Jurkat, Clone E6-1 (cell line): ENCODE measurements at places on chromosomes 3 and 15.
A peak's percentile ranks its signal among the peaks of the same experiment; 100 is the strongest.

DNA sequence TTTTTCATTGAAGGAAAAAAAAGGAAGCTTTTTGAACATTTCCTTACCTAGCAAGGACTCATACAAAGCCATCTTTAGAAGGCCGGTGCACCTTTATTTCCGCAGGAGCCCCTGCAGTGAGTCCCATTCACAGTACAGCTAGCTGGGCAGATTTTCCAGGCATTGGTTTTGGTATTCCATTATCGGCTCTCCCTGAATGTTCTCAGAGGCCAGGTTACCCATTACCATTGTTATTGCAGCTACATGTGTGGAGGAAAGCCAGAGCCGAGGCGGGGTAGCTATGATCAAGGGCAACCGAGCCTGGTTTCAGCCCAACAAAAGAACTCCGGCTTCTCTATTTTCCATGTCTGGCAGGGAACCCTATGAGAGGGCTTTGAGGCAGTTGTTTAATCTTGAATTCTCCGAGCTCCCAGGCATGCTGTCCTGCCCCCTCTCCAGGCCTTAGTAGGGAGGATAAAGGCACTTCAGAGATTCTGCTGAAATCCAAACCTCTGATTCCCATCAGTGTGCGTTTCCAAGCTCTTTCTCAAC, 100.3 kb downstream of the LRRK1 start:
- DNase-seq, result no peak

DNA sequence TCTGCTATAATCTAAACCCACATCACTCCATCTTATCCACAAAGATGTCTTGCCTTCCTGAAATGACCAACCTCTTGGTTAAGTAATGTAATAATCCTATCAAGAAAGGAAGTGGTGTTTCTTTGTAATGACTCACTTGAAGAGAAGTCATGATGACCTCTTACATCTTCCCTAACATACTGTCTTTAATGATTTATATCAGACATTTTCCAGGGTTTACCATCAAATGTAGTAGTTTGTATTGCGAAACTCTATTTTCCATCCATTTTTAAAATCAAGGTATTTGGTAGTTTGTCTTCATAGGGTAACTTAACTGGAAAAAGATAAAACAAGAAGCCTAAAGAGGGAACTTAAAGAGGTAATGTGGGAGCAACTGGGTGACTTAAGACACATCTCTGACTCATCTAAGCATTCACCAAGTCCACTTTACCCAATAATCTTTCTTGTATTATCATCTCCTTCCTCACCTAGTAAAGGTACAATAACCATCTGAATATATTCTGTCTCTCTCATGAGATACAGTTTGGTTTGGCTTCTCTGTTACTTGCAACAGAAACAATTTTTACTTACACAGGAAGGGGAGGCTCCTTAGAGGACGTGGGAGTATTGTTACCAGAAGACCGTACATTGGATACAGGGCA, 5.7 kb upstream of the MAPK6 start:
- DNase-seq, result no peak

GRCh38 chr3:183884097-183884426, 618 bp downstream of the PARL start:
- DNase-seq, result no peak

DNA sequence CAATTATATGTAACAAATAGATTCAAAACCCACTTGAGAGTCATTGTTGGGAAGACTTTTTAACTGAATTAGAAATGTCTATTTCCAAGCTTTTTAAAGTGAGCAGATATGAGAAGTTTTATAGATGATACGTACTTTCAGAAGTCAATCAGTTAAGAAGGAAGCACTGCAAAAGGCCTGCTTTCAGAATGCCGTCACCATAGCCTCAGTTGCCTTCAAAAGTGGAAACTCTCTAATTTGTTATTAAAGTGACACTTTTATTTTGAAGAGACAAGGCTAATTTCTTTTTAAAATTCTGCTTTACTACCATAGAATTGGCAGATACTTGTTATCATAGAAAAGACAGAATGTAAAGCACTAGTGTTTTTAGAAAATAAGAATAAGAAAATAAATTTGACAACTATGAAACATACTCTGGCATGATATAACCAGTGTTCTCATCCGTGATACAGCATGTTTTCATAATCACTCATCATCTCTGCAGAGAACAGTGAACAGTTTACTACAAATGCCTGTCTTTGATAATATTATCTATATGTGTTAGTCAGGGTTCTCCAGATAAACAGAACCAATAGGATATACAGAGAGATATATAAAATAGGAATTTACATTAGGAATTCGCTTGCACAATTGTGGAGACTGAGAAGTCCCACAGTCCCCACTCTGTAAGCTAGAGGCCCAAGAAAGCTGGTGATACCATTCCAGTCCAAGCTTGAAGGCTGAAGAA, 7.0 kb upstream of the PLD1 start:
- no peak for DNase-seq

DNA sequence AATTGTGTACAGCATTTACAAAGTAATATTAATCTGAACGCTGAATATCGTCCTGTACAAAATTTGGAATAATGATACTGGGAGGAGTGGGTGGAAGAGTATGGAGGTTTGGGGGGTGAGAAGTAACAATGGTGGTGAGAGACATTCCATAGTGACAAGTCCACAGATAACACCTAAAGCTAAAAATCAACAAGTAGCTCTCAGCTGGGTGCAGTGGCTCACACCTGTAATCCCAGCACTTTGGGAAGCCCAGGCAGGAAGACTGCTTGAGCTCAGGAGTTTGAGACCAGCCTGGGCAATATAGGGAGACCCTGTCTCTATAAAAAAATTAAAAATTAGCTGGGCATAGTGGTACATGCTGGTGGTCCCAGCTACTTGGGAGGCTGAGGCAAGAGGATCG, 5.1 kb downstream of the MRPS25 start:
- DNase-seq, result no peak

DNA sequence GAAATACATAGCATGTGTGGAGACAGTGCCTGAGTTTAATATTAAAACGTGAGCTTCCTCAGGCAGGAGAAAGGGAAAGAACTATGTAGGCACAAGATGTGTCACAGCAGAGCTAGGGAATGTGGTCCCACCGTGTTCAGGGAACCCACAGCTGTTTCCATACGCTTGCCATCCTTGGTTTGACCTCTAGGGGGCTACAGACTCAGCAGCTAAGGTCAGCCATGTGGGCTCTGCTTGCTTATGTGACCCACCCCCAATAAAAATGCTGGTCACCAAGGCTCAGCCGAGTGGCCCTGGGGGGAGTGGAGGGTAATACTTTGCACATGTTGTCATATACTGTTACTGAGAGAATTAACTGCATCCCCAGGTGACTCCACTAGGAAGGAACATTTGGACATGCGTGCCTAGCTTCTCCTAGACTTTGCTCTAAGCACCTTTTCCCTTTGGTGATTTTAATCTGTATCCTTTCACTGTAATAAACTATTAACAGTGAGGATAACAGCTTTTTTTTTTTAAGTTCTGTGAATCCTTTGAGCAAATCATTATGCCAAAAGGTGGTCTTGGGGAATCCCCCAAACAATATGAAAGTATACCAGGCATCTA, 3.3 kb downstream of the TUBGCP5 start:
- DNase-seq, result peak; percentile 54

- DNase-seq, result no peak
Observed at GRCh38 chr3:14744556-14744955, 69.6 kb downstream of the C3orf20 start.

DNA sequence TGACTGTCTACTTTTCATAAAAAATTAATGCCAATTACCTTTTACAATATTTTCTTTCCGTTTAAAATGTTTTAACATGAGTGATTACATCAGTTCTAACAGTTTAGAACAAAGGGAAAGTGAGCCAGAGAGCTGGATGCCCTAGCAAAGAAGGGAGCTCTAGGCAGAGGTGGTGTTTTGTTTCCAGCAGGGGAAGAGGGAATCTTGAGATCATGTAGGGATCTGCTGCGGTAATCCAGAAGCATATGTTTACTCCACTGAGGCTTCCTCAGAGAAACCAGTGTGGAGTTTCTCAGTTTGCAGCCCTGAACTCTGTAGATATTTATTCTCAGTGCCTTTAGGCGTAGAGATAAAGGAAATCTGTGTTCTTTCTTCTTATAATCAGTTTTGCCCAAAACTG, 399.3 kb downstream of the NLGN1 start:
- no peak for DNase-seq
